ENCODE measurements at places on chromosomes 6 and 20.

DNA sequence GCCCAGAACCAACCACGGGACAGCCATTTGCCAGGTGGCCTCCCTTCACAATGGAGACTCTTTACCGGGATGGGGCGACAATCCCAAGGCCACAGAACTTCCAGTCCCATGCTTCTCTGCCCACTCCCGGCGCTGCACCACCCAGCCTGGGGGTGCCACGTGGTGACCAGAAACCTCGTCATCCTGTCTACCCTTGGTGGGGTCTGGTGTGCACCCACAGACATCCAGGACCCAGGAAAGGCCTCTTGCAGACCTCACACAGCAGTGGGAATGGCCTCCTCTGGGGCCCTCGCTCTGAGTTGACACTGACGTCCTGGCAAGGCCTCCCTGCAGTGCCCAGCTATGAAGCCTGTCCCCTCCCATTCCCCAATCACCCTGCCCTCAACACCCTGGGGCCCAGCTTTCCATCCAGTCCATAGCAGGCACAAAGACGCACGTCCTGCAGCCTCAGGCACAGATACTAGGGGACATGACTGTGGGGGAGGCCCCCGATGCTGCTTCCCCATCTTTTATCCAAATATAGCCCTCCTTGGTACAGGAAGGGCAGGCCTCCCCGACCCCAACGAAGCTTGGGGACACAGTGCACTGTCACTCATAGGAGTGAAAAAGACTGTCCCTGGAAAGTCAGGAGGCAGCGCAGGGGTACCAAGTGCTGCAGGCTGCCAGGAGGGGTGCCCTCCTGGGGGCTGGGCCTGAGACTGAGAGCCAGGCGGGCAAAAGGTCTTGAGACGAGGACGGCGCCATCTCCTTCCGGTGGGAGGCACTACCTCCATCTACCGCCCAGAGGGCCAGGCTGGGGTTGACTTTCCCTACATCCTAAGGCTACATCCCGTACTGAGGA is 7.2 kb downstream of the CST7 start:
- no peak for DNase-seq

- no peak for DNase-seq
Measured at GRCh38 chr6:154345811-154346210, 10.8 kb downstream of the IPCEF1 start.

- no peak for DNase-seq
Measured at GRCh38 chr6:105553171-105553570, 150.3 kb upstream of the PREP start.

DNA sequence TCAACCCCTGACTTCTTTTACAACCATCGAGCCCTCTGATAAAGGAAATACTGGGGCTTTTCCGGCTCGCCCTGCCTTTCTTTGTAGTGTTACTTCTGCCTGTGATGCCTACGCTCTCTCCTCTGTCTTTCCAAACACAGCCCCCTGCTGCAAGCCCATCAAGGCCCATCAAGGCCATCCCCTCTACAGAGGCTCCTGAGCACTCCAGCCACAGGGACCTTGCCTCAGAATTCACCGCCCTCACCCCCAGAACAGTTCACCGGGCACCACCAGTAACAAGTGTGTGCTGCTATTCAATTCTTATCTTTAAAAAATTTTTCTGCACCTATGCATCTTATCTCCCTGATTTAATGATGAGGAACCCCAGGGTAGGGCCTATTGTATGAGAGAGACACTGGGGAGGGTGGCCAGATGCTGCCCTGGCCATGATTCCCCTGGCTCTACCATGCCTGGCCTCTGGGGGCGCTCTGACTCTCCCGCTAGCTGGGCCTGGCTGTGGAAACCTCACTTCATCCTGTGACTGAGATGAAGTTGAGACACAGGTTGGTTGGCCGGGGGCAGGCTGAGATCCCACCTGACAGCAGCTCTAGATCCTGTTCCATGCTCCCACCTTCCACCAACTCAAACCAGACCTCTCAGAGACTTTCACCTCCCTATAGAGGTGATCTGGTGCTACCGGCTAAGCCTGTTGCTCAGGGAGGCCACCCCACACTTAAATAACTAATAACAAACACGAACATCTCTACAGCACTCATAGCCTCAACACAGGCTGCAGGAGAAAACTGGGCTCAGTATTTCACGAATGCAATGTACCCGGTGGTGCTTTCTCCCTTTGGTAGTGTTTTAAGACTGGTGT is 19.2 kb upstream of the GLP1R start:
- DNase-seq, result no peak

- no peak for DNase-seq
Measured at GRCh38 chr6:121884620-121885019, 449.2 kb downstream of the GJA1 start.

- DNase-seq, result no peak
Measured at GRCh38 chr6:17315262-17315661, 34.1 kb downstream of the RBM24 start.

DNA sequence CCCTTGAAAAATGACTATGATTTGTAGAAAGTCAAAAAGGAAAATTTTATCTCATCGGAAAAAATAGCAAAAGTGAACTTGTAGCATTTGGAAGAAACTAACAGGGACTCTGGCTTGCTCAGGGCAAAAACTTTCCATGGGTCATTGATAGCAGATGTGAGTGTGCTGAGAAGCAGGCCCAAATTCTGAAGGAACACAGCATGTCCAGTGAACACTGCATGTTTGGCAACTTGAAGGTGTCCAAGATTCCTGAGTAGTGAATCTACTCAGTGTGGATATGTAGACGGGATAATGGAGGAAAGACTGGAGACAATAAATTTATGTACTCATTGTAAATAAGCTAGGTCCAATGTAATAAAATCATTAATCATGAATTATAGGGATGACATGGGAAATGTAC is 8.2 kb downstream of the SLC17A2 start:
- DNase-seq, result no peak

DNA sequence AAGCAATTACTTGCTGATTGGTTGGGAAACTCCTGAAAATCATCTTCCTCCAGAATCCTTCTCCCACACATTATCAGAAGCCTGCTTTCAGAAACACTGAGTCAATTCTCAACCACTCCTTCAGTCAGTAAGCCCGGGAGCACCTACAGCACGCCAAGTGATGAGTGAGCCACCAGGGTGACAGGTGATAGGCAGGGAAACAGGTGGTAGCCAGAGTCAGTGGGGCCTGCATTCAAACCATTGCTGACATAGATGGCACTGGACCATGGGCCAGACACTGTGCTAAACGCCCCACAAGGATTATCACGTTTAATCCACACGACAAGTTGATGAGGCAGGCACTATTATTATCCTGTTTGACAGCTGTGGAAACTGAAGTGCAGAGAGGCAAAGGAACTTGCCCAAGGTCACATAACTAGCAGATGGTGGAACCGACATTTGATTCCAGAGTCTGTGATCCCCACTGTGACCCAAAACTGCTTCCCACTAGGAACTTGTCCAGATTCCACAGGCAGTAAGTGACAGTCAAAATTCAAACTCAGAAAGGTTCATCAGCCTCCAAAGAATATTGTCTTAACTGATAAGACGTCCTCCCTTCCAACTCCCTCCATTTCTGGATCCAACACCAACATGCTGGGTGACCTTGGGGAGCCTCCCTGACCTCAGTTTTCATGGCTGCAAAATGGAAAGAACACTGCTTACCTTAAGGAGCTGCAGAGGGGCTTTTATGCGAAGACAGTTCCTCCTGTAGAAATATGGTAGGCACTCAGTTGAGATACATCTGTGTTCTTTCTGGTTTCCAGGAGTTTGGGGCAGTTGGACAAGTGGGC is 23.9 kb upstream of the TOP1 start:
- DNase-seq, result no peak

Measured in amygdala (tissue), 56 donors.